Kidney glomerular epithelial cell (primary cell): ENCODE measurements at places on chromosomes 1 and 21.
A peak's percentile ranks its signal among the peaks of the same experiment; 100 is the strongest.

- no peak for DNase-seq
Measured at GRCh38 chr1:17095141-17095540, 24.1 kb downstream of the PADI2 start.

DNA sequence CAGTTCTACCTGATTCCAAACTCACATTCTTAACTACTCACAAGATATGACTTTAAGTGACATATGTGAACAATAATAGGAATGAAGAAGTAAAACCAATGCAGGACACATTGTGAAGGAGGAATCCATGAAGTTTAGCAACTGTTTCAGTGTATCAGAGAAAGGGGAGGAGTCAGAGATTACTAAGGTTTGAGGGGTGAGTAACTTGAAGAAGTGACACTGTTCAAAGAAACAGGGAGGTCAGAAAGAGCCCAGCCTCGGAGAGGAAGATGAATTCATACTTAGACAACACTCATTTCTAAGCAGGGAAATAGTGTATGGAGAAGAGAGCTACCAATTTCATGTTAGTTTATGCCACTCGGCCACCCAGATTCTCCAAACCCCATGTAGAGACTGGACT lies 28.2 kb upstream of the RPF1 start:
- no peak for DNase-seq

GRCh38 chr21:37742115-37742514 lies 174.1 kb downstream of the KCNJ6 start:
- no peak for DNase-seq

DNA sequence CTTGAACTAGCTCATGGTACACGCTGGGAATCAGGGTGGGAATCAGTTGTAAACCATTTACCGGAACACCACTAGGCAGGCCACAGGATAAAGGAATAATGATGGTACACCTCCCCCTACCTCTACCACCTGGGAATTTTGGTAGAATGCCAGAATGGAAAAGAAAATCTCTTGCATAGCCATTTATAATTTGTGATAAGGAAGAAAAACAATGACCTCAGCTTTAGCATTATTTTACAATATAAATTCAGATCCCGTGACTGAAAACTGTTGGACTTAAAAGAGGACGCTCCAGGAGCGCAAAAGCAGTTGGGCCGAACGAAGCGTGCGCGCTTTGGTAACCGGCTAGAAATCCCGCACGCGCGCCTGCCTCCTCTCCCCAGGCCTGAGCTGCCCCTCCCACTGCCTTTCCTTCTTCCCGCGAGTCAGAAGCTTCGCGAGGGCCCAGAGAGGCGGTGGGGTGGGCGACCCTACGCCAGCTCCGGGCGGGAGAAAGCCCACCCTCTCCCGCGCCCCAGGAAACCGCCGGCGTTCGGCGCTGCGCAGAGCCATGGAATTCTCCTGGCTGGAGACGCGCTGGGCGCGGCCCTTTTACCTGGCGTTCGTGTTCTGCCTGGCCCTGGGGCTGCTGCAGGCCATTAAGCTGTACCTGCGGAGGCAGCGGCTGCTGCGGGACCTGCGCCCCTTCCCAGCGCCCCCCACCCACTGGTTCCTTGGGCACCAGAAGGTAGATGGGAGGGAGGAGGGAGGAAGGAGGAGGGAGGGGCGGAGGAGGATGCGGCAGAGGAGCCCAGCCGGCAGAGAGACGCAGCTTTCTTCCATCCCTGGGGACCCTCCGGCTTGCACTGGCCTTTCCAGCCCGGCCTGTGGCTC lies at the start of gene CYP4X1:
CYP4X1 (plus strand) TSS at position 402 of the 873 bp plus-strand sequence; CDS start at position 551, 149 bp downstream.
- DNase-seq = no peak

GRCh38 chr1:235779770-235780169 lies 86.9 kb downstream of the LYST start:
- no peak for DNase-seq

- no peak for DNase-seq
Measured at GRCh38 chr1:153363641-153364040, 6.0 kb downstream of the S100A9 start.

- peak; percentile 10 for DNase-seq
Measured at GRCh38 chr1:163824006-163824405, 502.3 kb downstream of the NUF2 start.
